ENCODE measurements at places on chromosomes 11 and 22.
A peak's percentile ranks its signal among the peaks of the same experiment; 100 is the strongest.

DNA sequence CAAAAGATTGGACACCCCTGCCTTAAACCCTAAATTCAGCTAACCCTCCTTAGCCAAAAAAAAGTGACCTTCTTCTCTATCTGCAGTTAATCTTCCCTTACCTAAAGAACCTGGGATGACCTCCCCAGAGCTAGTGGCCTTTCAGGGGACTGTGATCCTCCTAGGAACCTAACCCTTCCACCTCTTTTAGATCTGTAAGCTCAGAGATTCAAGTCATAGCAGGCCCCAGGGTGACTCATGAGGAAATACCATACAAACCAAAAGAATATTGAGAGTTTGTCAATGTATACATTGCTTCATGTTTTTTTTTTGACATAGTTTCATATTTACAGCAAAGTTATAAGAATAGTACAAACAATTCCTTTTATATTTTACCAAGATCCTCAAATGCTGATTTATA is 38.3 kb upstream of the CXCR5 start:
- DNase-seq: peak; percentile 25

- DNase-seq: no peak
Observed at GRCh38 chr22:48945621-48946458, 881.8 kb downstream of the BRD1 start.

DNA sequence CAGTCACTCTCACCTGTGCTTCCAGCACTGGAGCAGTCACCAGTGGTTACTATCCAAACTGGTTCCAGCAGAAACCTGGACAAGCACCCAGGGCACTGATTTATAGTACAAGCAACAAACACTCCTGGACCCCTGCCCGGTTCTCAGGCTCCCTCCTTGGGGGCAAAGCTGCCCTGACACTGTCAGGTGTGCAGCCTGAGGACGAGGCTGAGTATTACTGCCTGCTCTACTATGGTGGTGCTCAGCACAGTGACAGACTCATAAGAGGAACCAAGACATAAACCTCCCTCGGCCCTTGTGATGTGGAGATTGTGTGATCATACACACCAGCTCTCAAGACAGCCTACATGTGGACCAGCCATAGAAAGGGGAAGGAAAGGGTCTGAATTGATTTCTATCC is 113.3 kb downstream of the ZNF280B start:
- DNase-seq: no peak

DNA sequence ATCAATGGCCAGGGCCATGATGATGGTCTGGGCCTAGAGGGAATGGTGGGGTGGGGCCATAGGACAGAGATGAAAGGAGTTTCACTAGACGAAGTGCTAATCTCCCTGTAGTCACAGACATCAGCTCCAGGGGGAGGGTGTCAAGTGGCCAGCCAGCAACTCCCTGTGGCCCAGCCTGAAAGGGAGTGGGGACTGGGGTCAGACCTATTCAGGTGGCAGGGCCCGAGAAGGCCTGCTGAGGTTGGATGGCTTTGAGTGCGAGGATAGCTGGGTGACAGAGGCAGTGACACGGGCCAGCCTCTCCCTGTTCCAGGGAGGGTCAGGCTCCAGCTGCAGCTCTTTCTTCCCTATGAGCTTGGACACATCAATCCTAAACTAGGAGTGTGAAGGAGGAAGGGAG is 11.0 kb downstream of the TOB2 start:
- DNase-seq: no peak

GRCh38 chr22:43772831-43773230 is 39.3 kb downstream of the EFCAB6 start:
- DNase-seq: no peak

DNA sequence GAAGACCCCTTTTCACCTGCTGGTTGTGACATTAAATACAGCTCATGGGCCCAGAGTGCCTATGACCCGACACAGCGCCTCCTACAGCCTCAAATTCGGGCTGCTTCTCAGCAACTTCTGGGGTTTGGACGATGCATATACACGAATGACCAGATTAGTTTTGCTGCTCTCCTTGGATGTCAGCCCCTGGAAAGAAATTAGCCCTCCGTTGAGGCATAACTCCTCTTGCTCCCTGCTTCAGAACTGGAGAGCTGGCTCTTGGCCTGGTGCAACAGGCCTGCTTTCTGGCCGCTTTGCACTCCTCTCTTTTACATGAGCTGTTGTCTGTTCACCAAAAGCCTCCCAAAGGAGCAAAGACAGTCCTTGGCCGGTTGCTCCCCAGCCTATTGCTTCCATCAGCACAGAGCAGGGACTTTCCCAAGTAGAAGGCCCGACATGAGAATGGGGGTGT is 3.3 kb downstream of the TECTA start:
- DNase-seq: no peak

DNA sequence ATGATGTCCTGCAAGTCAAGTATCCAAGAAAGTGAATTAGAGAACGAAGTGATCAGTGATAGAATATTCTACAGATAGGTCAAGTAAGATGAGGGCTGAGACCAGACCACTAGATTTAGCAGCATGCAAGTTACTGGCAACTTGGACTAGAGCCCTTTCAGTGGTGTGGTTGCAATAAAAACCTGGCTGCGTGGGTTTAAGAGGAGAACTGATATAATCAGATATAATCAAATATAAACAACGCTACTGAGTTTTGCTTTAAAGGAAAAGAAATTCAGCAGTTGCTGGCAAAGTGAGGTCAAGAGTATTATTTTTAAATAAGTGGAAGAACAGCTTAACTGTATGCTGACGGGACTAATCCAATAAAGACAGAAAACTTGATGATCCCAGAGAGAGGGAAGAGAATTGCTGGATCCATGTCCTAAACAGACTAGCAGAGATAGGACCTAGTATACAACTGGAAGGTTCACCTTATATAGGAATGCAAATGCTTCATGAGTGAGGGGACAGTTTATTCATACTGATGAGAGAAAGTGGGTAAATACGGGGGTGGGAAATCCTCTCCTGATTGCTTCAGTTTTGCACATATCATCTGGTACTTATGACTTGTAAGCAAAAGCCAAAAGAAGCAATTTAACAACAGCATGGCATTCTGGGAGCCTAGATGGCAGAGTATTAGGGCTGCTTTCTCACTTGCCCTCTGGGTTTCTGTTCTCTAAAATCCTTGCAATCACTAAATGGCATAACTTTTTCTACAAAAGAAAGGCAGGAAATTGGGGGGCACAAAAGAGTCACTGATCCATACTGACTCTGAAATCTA is 146.2 kb downstream of the RBFOX2 start:
- no peak for DNase-seq

GRCh38 chr11:13038366-13038765 is 29.2 kb downstream of the RASSF10 start:
- no peak for DNase-seq

DNA sequence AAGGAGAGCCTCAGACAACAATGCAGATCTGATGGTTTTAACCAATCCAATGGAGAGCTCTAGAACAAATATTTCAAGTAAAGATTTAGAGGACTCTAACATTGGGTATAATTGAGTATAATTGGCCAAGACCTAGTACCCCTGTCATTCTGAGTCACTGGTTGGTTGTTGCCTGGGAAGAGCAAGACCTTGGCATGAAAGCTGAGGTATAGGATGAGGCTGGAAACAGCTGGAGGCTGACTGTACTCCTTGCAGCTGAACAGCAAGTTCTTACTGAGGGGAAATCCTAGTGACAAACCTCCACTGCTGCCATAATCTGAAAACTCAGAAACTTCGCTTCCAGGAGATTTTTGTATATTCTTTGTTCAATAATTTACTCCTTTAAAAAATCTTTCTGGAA is 54.3 kb upstream of the MUC15 start:
- DNase-seq: no peak

DNA sequence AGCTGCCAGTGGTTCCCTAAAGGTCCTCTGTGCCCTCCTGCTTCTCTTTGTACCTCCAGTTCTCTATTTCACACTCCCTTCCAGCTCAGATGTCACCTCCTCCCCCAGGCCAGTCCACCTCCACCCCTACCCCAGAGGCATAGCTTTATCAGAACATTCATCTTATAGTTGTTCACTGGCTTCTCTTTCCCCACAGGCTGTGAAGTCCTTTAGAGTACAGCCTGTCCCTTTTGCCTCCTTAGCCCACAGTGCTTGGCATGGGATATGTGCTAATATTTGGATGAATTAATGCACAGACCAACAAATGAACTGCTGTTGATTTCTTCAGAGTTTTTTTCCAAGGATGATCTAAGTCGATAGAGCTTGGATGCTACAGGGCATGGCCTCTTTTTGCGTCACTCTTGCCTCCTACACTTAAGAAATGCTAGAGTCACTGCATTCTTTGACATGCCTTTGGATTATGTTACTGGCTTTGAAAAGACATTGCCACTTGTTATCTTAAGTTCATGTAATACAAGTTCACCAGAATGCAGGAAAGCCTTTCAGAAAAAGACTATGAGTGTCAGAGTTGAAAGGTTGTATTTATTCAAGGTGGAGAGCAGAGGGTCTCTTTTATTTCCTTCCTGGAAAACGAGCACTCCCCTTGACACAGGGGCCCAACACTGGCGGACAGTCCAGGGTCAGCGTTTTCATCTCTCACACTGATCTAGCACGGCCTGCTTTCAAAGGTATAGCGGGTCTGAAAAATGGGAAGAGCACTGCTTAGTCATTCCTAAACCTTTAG is 75.7 kb downstream of the PISD start:
- no peak for DNase-seq

DNA sequence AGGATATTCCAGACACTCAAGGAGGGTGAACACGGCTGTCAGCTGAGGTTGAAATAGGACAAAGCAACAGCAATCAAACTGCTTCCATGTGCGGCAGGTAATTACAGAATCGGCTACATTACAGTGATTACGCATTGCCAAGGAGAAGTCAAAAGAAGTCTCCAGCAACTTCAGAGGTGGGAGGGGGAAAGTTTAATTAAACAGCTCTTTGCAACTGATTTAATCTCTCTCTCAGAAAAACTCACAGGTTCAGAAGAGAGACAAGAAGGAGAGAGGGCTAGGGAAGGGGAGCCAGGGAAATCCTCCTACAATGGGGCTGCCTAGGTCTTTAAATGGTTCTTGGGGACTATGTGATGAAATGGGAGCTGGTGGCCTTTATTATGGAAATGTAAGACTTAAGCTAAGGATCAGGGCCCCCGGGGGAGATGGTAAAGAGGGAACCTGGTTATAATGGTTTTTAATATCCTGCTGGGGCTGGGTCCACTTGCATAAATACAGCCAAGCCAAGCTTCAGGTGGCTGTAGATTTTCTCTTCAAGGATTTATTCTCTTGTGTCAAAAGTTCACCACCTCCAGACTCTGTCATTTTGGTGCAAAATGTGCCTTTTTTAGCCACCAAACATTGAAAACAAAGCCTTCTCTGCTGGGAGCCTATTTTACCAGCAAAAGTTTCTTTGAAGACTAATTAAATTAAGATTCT is 354.7 kb upstream of the NARS2 start:
- no peak for DNase-seq

DNA sequence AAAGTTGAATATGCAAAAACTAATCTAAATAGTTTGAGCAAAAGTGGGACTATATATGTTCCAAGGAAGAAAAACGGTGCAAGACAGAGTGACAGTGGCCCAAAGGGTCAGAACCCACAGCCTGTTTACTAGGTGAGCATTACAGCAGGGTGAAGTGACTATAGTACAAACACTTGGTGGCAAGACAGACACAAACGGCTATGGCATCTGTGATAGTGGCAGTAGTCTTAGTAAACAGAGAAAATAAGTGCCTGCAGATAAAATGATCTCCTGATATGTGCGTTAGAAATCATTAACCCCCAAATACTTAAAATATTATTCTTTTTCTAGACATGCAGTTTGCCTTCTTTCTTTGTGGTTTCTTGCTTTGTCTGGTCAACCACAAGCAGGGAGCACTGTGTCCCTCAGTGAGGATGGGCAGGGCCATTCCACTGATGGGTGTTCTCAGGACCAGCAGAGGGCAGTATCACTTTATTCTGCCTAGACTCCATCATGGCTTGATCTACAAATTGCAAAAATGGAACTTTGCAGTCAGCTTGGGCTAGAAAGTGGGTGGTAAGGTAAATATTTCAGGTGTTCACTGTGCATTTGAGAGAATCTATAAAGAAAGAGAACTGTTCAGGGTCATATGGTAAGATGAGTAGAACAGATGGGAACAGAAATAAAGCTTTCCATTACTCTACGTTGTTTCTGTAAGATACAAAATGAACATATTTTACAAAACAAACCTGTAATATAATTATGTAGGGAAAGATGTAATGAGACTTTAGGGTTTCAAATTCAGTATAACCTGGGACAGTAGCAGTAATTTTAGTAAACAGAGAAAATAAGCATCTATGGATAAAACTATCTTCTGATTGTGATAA is 198.2 kb downstream of the SWAP70 start:
- DNase-seq: peak; percentile 73

All from kidney tubule cell (primary cell).